NCI-H2171 (cell line): ENCODE measurements at places on chromosomes 6 and 20.

DNA sequence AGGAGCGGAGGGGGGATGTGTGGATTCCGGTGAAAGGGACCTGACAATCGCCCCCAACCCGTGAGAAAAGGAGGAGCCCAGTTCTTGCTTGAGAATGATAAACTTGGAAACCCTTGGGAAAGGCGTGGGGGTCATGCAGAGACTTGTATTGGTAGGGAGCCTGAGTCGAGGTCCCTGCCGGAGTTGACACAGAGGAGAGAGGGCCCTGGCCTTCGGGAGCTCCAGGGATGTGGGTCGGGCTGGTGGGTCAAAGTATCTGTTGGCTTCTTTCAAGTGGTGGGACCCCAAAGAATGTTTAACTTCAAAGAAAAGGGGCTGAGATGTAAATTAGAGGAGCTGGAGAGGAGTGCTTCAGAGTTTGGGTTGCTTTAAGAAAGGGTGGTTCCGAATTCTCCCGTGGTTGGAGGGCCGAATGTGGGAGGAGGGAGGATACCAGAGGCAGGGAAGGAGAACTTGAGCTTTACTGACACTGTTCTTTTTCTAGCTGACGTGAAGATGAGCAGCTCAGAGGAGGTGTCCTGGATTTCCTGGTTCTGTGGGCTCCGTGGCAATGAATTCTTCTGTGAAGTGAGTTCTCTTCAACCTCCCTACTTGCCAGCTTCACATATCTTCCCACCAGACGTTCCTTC is 571 bp downstream of the CSNK2B start:
- no peak for DNase-seq

- no peak for DNase-seq
Measured at GRCh38 chr20:47349365-47350180, 6.9 kb downstream of the ZMYND8 start.

DNA sequence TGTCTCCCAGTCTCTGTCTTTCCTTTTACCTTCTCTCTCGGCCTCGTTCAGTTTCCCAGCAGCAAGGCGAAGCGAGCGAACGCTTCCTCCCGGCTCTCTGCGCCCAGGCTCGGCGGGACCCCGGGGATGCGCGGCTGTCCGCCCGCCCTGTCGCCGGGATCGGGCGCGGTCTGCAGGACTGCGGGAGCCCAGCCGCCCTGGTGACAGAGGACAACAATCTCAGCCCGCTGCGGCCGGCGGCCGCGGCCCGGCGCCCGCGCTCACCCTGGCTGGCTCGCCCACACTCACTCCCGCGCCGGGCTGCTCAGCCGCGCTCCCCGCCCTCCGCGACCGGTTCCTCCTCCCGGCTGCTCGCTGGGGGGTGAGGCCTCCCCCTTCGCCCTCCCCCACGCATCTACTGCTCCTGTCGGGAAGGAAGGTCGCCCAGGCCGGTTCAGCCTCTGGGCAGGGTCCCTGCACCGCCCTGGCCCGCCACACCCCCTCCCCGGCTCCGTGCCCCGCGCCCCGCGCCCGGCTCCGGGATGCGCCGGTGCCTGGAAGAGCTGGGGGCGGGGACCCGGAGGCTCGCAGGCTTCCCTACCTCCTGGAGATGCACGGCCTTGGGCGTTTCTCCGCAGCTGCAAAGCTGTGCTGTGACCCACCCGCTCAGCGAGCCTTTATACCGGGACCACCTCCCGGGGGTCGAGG is 410 bp downstream of the SYNE1 start:
- no peak for DNase-seq

GRCh38 chr20:17227669-17228623 is 1.1 kb downstream of the PCSK2 start:
- DNase-seq: no peak

GRCh38 chr6:12504325-12504966 is 212.1 kb upstream of the PHACTR1 start:
- no peak for DNase-seq

- no peak for DNase-seq
Measured at GRCh38 chr6:45072016-45072415, 256.1 kb upstream of the RUNX2 start.

- no peak for DNase-seq
Measured at GRCh38 chr6:71334768-71335167, 46.2 kb downstream of the OGFRL1 start.

DNA sequence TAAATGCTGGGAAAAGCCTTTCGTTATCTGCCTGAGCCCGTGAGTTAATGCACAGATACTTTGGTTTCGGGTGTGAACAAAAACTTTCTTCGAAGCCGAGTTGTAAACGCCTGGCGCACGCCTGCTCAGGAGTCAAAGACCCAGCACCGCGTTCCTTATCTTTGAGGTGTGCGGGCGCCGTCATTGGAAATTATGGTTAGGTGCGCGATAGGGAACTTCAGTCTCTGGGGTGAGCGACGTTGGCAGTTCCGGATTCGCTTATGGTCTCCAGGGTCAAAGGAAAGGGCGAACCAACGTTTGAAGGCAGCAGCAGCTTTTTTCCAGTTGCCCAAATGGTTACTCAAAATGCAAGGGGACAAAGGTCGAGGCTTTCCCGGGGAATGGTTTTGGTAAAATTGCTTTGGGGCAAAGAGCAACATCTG is 853 bp downstream of the SLC22A3 start:
- DNase-seq: no peak

DNA sequence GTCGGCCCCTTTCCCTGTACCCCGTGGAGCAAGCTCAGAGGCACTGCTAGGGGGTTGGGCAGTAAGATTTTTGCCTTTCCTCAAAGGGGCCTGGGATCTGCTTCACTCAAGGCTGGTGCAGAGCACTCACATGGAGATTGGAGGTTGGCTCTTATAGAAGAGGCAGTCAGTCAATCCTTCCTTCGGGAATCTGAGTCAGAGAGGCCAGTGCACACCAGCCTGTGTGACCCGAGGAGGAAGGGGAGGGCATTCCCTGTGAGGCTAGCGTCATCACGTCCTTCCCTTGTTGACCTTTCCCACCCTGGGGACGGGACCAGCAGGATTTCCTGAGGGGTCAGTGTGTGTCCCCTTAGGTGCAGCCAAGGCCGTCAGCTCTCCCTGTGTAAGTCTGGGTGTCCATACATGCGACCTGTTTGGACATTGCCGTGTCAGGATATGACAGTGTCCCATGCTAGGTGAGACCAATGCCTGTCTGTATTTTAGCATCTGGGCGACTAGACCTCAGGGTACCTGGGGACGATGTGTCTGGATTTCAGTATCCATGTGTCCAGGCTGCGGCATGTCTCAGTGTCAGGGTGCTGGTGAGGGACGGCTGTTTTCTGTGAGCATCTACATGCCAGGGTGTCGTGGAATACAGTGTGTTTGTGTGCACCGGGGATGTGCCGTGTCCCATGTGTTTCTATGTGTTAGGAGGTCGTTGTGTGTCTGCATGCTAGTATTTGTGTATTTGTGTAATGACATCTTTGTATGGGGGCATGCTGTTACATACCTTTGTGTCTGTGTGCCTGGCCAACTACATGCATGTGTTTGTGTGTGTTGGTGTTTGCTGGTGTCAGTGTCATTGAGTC is 2.8 kb upstream of the ZNF512B start:
- no peak for DNase-seq

DNA sequence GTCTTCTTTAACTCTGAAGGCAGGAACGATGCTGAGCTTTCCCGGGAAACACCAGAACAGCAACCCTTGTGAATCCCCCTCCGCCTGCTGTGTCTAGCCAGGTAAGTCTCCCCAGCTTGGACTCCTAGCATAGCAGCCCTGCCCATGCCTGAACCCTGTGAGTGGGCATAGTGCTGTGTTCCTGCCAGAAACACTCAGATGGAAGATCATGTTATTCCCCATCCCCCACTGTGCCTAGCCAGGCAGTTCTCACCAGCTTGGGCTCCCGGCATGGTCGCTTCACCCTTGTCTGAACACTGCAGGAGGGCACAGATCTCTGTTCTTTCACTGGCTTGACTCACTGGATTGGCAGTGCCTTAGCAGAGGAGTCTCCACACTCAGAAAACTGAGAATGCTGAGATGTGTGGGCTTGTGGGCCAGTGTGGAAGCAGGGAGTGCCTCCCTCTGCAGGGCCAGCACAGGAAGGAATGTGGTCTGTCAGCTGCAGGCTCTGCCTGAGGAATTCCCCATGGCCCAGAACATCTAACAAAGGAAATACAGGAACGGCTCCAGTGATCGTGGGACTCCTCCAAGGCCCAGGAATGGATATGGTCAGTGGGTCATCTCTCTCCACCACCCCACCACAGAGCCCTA is 440.1 kb upstream of the ADGRB3 start:
- no peak for DNase-seq

DNA sequence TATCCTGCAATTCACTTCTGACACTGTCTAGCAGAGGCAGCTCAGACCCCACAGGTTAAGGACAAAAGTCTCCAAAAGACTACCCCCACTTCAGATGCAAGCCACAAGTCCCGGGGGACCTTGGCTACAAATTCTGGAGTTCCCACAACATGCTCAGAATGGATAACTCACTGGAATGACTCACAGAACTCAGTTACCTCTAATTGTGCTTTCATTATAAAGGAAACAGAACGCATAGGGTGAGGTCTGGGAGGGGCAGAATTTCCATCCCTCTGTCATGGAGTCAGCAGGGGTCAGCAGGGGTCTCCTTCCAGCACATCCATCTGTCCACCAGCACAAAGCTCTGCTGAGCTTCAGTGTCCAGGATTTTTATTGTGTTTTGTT is 184.2 kb downstream of the CDH4 start:
- no peak for DNase-seq

DNA sequence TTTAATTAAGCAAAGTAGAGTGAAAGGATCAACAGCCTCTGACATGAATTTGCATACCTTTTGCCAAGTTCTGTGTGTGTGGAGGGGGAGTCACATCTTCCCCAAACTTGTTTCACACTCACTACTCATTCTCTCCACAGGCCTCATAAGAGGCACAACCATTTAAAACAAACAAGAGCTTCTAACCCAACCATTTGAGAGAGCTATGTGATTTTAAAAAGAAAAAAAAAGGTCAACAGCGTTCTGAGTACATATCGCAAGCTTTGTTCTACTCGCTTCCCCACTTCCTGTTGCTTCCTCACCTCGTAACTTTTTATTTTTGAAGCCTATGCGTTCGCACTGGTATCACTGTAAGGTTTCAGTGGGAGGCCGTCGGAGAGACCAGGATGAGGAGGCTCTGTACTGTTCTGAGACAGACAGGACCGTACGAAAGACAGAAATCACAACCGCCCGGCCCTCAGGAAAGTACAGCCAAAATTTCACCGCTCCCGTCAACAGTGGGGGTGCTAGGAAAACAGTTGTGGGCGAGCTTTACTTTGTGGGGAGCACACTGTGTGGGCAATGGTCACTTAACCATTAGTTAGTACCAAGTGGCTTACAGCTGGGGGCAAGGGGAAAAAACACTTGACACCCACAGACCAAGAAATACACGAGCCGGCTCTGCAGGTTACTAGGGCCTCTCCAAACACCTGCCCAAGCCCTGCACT is 61.3 kb downstream of the TRERF1 start:
- no peak for DNase-seq

DNA sequence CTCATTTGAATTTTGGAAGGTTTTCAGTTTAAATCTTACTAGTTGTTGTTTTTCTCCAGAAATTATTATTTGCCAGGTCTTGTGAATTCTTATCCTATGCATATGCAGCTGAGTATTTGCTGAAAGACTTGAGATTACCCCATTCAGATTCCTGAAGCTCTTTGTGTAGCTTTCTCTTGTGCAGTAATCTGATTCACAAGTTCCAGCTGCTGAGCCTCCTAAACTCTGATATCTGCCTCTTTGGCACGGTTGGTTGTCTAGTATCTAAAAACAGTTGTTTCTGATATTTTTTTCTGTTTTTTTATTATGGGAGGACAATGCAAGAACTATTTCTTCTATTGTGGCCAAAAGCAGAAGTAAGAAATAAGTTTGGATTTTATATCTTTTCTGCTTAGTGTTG is 863.9 kb upstream of the MANEA start:
- DNase-seq: no peak

GRCh38 chr6:14930366-14930989 is 315.4 kb upstream of the JARID2 start:
- DNase-seq: no peak

GRCh38 chr6:69719602-69720193 is 77.1 kb downstream of the LMBRD1 start:
- no peak for DNase-seq

DNA sequence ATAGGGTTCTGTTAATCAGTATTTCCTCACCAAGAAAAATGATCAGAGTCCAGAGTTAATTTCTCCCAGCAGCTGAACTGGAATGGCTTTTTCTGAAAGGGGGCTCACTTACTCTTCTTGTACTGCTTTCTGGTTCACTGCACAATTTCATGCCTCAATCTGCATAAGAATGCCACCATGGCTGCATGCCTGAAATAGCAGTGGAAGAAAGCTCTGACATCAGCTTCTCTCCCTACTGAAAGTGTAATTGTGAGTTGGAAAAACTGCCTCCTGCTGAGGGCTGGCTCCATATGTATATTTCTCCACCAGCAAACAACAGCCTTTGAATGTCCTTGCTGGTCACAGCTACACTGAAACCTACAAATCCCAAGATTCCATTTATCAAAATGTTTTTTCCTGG is 1027.2 kb upstream of the GJE1 start:
- DNase-seq: no peak

DNA sequence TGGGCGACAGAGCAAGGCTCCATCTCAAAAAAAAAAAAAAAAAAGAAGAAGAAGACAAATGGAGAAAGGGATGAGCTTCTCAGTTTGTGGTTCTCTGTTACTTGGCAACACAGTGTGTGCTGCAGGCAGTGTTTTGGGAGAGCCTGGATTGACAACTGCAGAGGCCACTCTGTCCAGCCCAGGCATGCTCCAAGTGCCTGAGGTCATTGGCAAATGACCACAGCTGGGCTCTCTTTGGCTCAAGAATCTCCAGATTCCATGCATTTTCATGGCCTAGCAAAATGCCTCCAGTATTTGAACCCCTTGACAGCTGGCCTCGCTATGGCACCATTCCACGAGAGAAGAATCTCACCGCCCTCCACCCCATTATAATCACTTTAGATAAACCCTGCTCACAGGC is 126.2 kb downstream of the ANKRD60 start:
- no peak for DNase-seq

DNA sequence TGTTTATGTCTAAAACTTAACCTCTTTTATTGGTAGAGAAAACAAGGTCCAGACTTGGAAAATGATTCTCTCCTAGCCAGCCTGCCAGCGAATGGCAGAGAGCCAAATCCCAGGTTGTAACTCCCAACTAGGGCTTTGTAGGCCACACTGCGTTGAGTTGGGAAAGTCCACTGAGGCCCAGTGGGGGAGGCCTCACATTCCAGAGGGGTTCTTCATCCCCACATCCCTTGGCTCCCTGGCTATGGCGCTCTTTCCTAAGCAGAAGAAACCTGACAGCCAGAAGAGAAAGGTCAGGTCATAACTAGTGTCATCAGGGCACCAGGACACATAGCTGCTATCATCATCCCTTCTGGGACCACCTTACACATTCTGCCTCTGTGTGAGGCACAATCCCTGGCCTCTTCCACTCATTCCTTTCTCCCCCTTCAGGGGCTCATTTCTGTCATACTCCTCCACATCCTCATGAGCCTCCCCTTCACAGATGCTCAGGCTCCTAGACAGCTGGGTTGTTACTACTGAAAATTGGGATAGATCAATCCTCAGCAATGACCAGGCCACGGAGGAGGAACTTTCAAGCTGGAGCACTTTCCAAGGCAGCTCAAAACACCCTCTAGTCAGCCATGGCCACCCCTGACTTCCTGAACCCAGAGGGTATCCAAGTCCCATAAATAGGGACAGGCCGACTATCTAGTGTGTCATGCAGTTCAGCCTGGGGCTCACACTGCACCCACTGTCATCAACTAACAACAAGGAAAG is 48.6 kb downstream of the TCP11 start:
- no peak for DNase-seq
